ENCODE measurements at places on chromosomes 12 and 14.
A peak's percentile ranks its signal among the peaks of the same experiment; 100 is the strongest.

DNA sequence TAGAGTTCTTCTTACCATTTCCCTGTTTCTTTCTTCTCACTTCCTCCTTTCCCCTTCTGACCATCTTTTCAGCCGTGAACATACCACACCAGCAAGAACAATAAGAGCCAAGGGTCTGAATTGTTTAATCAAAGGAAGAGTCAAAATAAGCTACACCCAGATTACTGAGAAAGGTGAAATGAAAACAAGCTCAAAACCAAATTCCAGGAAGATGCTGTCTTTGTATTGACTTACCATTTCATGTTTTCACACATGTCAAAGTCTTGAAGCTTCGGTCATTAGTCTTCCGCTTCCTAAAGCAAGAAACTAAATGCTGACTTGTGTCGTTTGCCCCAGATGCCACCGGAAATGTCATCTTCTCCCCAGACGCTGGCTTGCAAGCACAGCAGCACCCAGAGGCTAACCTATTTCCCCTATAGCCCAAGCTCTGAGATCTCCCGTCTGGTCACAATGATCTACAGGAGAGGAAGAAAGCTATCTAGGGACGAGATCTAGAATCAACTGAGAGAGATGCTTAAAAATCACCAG, 136.5 kb upstream of the AMIGO2 start:
- peak; percentile 48 for DNase-seq

GRCh38 chr12:125205386-125205785, 140.2 kb downstream of the AACS start:
- DNase-seq = no peak

GRCh38 chr14:54251356-54251755, 145.5 kb upstream of the CDKN3 start:
- DNase-seq = no peak

DNA sequence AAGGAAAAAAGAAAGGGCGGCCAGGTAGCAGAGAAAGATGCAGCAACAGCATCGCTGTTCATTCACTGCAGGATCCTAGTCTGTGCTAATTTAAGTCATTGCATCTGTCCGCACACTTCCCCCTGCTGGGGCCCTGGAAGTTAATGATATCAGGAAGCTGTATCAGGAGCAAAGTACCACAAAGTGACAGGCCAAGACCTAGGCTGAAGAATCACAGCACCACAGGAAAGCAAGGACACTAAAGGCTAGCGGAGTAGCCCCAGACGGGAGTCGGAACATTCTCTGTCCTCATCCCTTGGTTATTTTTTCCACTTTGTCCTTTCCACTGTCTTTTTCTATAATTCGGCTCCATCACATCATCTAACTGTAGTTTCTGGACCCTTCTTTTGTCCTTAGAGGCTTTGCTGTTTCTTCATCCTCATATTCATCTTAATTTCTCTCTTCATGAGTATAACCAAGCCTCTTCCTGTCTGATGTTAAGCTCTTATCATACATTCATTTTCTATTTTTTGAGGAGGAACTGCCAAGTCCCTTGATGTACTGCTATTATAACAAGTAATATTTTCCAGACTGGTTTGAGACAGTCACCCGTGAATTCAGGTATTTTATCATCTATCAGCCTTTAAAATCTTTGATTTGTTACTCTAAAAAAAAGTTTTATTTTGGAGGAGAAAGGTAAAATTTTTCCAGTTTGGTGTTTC, 28.3 kb downstream of the DUSP16 start:
- no peak for DNase-seq

GRCh38 chr14:60805841-60806430, 71.4 kb downstream of the MNAT1 start:
- DNase-seq = no peak

DNA sequence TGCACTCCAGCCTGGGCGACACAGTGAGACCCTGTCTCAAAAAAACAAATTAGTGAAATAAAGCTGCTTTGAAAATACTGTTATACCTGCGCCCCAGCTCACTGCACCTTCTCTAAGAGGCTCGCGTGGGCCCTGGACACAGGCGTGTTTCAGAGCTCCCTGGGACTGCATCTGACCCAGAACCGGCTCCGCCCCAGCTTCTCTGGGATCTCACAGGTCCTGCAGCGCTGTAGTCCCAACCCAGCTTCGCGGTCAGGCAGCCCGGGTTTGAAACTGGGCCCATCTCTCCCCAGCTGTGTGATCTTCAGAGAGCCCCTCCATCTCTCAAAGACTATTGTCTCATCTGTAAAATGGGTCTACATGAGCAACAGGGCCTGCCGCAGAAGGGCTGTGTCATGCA, 7.5 kb downstream of the RIMBP2 start:
- no peak for DNase-seq

DNA sequence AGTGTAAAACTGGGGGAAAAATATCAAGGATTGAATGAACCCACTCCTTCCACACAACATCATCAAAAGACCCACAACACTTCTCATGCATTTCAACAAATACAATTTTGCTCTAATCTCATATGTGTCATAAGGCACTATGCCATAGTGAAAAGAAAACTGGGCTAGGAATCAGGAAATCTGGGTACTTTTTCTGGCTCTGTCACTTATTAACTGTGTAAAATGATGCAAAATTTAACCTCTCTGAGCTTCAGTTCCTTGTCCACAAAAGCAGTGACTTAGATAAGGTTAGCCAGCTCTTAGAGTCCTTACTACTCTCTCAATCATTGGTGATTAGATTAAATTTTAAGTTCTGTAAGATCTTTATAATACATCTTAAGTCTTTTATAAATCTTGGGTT, 250.5 kb upstream of the SOX5 start:
- DNase-seq = no peak

- DNase-seq = no peak
Observed at GRCh38 chr14:91283666-91284065, 39.2 kb upstream of the GPR68 start.
